ENCODE measurements at places on chromosomes 16 and 17.
A peak's percentile ranks its signal among the peaks of the same experiment; 100 is the strongest.

DNA sequence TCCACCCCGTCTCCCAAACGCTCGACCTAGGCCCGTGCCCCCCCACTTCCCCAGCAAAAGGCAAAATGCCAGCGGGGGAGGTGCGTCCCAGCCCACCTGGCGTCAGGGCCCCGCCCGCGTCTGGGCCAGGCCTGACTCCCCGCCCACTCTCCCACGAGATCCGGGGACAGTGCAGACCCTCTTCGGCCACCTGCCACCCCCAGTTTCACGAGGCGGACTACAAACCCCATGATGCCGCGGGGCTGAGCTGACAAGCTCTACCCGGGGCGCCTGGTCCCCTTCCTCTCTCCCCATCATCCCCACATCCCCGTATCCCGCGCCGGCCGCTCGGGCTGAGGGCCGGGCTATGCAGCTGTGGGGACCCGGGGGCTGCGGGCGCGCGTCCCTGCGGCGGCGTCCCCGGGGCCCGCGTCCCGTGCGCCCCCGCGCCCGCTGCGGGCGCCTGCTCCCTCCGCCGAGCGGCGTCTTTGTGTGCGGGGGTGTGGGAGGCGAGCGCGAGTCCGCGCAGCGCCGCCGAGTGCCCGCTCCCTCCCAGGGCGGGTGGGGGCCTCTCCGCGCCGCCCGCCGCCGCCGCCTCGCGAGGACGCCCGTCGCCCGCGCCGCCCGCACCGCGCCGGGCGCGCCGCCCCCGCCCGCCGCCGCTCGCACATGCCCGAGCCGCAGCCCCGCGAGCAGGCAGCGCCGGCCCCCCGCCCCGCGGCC is at the start of gene ANKRD13B:
Gene ANKRD13B (plus strand): TSS at position 283 of the 702 bp plus-strand sequence. CDS start 490 bp downstream, outside the sequence.
- DNase-seq: no peak

GRCh38 chr16:11105038-11105903 is 150.7 kb downstream of the SOCS1 start:
- peak; percentile 86 for DNase-seq

GRCh38 chr17:3750926-3751325 is 27.2 kb downstream of the HASPIN start:
- no peak for DNase-seq

- DNase-seq: peak; percentile 59
Observed at GRCh38 chr17:691423-691822, 23.2 kb downstream of the VPS53 start.

- no peak for DNase-seq
Observed at GRCh38 chr16:66619534-66620428, 15.3 kb downstream of the CMTM3 start.

DNA sequence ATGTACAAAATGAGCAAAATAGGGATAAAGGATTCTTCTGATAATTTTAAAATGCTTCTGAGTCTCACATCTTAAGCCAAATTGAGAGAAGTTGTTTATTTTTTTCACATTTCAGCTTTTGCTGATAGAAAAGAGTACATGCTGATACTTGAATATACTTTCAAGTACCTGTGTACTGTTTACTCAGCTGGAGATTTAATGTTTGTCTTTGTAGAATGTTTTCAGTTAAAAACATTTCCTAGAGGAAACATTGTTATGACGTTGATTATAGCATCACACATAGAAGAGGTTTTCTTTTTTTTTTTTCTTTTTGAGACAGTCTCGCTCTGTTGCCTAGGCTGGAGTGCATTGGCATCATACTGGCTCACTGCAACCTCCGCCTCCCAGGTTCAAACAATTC is 19.7 kb downstream of the ESRP2 start:
- no peak for DNase-seq

- DNase-seq: no peak
Observed at GRCh38 chr17:57548421-57549410, 196.4 kb downstream of the CCDC182 start.
